ENCODE measurements at places on chromosomes 4 and X.

GRCh38 chrX:68632491-68632890, 15.0 kb upstream of the STARD8 start:
- no peak for DNase-seq

DNA sequence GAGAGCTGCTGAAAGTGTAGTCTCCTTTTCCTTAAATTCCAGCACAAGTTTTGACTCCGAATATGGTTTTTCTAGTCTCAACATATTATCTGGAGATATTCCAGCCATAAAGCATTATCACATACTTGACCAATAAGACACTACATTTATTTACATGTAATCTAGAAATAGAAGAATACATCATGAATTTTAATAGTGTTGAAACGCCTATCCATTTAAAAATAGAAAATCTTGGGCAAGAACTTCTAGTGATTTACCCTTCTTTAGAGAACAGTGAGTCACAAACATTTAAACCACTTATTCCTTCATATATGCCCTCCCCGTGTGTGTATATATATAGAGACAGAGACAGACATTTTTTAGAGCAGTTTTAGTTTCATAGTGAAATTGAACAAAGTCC, 161.5 kb downstream of the SOWAHB start:
- no peak for DNase-seq

DNA sequence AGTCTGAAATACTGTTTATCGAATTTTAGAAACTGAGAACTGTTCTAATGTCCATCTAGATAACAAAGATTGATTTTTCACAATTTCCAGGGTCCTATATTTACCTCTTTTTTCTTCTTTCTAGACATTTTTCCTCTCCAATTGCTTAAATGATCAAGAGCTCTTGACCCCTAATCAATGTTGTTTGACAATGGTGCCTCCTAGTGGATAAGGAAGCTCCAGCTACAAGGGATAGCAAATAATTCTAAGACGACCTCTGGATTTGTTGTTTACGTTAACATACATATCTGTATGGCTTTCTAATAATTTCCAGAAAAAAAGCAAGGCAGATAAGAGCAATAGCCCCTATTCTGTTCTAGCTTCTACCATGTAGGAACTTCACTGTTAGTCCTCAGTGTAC, 35.8 kb downstream of the GPR82 start:
- no peak for DNase-seq

DNA sequence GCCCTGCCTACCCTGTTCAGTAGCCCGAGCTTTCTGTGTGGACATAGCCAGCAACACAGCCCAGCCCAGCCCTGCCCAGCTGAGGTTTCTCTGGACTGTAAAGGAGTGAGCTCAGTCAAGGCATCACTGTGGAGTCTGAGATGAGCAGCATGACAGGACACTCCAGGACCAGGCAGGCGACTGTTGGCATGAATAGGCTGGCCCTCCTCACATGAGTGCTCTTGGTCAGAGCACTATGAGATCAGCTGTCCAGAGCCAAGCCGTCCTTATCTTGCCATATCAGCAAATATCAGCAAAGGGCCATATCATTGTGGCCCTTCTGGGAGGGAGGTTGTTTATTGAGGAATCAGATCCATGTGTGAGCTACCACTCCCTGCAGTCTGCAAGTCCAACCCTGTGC, 30.9 kb downstream of the REELD1 start:
- DNase-seq = no peak

DNA sequence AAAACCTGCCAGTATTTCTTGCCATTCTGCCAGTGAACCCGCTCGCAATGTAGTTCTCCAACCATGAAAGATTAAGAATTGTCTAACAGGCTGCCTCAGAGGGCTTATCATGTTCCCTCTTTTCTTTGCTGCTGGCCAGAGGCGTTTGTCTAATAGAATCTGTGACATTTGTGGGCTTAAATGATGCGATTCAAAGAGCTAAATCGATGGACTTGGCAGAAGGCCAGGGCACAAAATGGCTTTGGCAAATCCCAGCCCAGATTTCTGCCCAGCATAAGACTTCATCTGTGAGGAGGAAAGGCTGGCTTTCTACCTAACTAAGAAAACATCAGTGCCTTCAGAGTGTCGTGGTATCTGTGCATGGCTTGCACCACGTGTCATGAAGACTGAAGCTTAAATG, 79.9 kb downstream of the TRPC5OS start:
- no peak for DNase-seq

GRCh38 chr4:26194764-26195163, 126.0 kb upstream of the RBPJ start:
- DNase-seq = no peak

DNA sequence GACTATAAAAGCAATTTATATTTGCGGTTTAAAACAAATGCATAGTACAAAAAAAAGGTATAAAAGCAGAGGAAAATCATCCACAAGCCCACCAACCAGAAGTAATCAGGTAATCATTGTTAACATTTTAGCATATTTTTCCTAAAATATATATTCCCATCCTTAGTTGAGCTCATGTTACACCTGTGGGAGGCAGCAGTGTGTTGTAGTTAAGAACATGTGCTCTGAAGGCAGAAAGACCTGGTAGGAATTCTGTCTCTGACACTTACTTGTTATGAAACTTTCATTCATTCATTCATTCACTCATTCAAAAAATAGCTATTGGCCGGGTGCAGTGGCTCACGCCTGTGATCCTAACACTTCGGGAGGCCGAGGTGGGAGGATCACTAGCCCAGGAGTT, 15.4 kb upstream of the CDKL5 start:
- peak; percentile 19 for DNase-seq

DNA sequence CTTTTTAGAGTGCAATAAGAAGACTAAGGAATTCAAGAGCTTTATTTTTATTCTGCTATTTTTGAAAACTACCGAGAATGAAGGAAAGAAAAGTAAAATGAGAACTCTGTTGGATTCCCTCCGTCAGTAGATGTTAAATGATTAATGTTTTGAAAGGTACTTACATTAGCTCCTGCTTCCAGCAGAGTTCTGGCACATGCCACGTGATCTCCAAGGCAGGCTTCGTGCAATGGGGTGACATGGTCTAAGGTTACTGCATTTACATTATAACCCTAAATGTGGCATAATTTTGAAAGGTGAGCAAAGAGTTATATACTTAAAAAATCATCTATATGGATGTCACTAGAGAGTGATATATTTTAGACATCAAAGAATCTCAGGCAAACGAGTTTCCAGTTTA, 26.8 kb upstream of the SPATA4 start:
- DNase-seq = no peak

DNA sequence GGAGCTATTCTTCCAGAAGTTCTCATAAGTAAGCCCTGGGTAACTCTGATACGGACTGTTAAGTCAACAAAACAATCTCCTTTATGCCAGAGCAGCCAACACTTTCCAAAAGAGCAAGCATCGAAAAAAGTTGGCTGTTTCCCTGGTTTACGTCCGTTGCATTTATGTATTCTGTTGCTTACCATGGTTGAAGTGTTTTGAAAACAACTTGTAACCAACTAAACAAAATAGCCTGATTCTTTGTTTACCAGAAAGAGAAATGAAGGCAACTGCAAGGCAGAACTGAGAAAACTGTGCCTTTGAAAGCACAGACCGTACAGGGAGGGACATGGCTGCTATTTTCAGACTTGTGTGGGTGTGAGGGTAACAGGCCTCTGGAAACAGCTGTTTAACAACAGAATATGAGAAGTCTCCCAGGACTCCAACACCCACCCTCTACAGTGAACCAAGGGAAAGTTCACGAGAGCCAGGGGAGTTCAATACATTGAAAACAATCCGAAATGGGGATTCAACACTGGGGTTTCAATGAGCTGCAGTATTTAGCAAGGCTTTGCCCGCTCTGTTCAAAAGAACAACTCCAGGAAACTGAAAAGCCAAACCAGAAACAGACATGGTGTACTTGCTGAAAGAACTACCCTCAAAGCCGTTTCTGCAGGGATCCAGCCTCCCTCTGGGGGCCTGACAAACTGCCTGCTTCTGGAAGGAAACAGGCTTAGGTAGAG, 95.8 kb upstream of the EGFL6 start:
- no peak for DNase-seq

All from NCI-H526 treated with DMSO at 0.1 percent for 48 hours (cell line).